Stimulated activated CD4-positive, alpha-beta T cell treated with anti-CD3 and anti-CD28 coated beads, Interleukin-1b, Interleukin-23, amount 100 ng/mL, for 1 hour (primary cell): ENCODE measurements at places on chromosomes 13 and 19.

DNA sequence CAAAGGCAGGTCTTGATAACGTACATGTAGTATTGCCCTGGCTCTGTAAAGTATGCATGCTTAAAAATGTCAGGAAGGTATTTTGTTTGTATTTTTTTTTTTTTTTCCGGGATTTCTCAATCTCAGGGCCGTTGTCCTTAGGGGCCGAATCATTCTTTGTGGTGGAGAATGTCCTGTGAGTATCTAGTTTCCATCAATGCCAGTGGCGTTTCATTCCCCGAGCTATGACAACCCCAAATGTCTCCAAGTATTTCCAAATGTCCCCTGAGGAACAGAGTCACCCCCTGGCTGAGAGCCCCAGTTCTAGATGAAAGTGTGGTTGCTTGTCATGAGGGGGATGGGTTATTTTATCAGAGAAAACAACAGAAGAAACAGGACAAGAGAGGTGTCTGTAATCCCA is 68.7 kb downstream of the ACSBG2 start:
- DNase-seq = no peak

- no peak for DNase-seq
These were observed 3.7 kb upstream of the GP6 start for GRCh38 chr19:55041627-55042343.

DNA sequence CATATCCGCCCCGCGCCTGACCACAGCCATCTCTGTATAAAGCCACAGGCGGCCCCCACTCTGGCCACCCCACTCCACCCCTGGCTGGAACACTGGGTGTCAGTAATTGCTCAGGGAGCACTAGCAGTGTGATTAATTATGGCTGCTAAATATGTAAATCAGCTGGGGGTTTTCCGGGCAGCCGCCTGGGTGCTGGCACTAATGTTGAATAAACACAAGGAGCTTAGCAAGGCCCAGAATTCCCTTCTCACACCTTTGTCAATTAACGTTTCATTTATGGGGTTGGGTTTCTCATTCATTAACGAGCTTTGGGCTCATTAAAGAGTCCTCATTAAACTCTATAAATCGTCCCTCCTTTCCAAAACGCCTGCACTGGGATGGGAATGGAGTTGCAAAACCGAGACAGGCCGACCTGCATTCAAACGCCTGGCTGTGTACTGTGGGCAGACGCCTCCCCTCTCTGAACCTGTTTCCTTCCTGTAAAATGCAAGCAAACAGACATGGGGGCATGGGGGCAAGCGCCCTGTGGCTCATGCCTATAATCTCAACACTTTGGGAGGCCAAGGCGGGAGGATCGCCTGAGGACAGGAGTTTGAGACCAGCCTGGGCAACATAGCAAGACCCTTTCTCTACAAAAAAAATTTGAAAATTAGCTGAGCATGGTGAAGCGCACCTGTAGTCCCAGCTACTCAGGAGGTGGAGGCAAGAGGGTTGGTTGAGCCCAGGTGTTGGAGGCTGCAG is 17.7 kb upstream of the OLFM2 start:
- DNase-seq = no peak

DNA sequence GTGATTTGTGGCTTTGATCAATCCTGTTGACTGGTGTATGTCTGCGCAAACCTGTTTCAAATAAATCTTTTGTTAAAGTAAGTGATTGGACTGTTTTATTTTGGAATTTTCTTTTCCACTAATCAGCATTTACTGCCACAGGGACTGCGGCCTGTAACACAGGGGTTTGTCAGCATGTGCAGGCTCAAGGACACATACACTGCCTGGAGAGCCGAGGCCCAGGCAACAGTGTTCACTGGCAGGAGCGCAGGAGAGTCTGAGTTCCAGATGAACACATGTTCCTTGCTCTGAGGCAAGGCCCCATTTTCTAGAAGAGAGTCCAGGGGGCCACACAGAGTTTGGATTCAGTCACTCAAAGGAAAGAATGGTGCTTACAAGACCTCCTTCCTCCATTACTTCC is 26.0 kb downstream of the SHISA2 start:
- DNase-seq = no peak

GRCh38 chr19:17762505-17763229 is 11.4 kb downstream of the FCHO1 start:
- DNase-seq = no peak

- no peak for DNase-seq
These were observed 524.7 kb downstream of the MYO16 start for GRCh38 chr13:109154146-109154545.

- DNase-seq = no peak
These were observed 90.2 kb downstream of the MAP4K1 start for GRCh38 chr19:38527466-38528136.

DNA sequence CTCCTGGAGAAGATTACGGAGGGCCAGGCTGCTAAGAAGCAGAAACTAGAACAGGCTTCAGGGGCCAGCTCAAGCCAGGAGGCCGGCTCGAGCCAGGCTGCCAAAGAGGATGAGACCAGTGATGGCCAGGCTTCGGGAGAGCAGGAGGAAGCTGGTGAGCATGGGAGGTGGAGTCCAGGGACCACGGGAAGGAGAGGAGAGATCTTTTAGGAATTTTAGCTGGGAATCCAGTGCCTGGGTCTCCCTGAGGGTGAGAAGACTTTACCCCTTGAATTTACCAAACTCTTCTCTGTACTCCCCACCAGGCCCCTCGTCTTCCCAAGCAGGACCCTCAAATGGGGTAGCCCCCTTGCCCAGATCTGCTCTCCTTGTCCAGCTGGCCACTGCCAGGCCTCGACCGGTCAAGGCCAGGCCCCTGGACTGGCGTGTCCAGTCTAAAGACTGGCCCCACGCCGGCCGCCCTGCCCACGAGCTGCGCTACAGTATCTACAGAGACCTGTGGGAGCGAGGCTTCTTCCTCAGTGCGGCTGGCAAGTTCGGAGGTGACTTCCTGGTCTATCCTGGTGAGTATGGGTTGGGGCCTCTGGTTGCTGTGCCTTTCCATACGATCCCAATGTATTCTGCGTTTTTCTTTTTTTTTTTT is 824 bp downstream of the TSEN34 start:
- DNase-seq = no peak

DNA sequence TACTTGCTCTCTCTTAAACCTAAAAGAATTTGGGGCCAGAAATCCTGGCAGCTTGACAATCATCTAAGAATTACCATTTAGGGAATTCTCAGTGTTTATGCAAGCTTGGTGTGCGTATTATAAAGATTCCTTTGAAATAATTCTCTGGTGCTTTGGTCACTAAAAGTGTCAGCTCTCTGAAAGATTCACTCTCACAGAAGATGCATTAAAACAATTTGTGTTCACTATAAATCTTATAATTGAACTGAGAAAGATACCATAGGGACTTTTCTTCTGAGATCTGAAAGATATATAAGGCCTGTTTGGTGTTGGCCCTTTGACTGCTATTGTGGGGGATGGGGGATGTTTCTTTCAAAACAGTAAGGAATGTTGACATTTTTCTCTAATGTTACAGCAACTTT is 27.3 kb downstream of the EPSTI1 start:
- no peak for DNase-seq

DNA sequence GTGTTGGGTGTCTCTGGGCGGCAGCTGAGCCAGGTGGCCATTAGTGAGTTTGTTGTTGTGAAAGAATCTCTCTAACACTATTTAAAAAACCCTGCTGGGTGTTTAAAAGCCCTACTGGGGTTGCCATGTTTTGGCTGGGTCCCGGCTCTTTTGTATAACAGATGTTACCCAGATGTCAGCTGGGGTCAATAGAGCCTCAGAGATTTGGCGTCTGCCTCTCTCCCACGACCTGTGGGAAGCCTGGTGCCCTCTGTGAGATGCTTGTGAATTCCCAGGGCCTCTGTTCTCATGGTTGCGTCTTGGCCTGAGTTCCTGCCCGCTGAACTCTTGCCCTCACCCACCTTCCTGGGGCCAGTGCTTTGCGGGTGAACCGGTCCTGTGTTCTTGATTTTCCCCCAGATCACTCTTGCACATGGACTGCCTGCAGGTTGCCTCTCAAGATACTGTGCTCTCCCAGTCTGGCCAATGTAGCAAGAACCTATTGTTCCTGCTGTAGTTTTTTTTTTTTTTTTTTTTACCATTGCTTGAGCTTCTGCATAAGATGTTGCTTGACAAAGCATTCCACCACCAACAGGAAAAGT is 9.5 kb downstream of the NFILZ start:
- DNase-seq = no peak

DNA sequence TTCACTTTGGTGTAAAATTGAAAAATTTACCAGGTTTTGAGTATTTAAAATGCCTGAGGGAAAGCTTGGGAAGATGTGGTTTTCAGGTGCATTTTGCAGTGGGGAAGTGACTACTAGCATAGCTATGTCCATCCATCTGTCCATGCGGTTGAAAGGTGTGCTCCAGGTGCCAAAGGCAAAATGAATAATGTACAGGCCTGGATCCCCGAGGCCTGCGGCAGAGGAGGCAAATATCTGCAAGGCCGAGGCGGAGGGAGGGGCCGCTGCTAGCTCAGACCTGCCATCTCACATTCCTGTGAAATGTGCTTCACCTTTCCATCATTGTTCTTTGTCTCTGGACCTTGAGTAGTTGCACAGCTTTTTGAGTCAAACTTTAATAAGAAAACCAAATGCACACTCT is 65.5 kb downstream of the ERCC5 start:
- DNase-seq = no peak
